Activated T-cell treated with anti-CD3 and anti-CD28 coated beads, Interleukin-2, amount 50 U/mL, for 24 hours (primary cell): ENCODE measurements at places on chromosomes 11 and 22.

DNA sequence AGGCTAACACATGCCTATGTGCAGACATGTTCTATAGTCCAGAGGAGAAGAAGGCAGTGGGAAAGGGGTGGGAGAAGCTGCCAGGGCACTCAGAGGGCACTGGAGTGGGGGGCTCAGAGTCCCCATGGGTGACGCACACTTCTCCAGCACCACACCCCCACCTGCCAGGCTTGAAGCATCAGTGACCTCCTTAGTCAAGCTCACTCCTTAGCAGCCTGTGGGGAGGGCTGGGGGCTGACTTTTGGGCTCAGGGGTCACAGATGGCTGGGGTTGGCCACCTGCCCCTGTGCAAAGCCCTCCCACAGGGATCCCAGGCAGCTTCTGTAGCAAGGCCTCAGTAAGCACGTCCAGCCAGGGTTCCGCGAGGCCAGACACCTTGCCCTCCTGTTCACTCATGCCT is 18.8 kb downstream of the TRIM29 start:
- no peak for DNase-seq
- H3K4me1 ChIP-seq, result no peaks in the 10 kb centered on the region
- H3K36me3 ChIP-seq, result no peaks in the 10 kb centered on the region
- peaks cover 8% of the 10 kb centered on the region for H3K27me3 ChIP-seq
- no peak overlapping the region for H3K27ac ChIP-seq
- no peak overlapping the region for H3K4me3 ChIP-seq

GRCh38 chr11:118056806-118057205 is 20.1 kb upstream of the TMPRSS4 start:
- DNase-seq, result peak; percentile 3
- no peak overlapping the region for H3K27ac ChIP-seq
- H3K36me3 ChIP-seq, result no peaks in the 10 kb centered on the region
- H3K4me1 ChIP-seq, result peaks cover 15% of the 10 kb centered on the region
- no peaks in the 10 kb centered on the region for H3K27me3 ChIP-seq
- H3K4me3 ChIP-seq, result no peak overlapping the region

DNA sequence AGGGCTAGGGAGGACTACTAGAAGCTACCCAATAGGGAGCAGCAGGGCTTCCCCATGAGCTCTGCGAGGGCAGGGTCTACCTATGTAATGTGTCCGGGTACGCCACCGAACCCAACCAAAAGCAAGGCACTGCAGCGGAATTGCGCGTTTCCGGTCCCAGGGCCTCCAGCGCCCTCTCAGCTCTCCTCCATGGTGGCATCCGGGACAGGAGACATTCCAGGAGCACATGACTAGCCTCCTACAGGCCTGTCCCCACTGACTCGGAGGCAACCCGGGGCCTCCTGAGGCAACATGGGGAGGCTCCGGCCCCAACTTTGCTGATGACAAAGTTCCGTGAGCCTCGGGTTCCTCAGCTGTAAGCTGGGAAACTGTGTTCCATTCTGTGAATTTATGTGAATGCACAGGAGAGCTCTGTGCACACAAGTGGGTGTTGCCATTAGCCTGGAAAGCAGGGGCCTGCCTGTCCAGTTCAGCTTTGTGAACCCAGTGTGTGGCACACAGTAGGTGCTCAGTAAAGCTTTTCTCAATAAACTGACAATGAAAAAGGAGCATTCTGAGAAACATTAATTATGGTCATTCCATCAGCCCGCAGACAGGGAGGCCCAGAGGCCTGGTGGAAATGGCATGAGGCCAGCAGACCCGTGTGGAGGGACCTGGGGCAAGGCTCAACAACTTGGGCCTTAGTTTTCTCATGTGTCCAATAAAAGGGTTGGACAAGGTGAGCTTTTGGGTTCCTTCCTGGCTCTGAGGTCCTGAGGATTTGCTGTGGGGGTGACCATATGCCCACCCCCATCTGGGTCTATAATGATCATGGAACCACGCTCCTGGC is 50.3 kb downstream of the CHRDL2 start:
- peaks cover 29% of the 10 kb centered on the region for H3K27me3 ChIP-seq
- H3K27ac ChIP-seq, result no peak overlapping the region
- H3K4me1 ChIP-seq, result peaks cover 1% of the 10 kb centered on the region
- H3K36me3 ChIP-seq, result no peaks in the 10 kb centered on the region

DNA sequence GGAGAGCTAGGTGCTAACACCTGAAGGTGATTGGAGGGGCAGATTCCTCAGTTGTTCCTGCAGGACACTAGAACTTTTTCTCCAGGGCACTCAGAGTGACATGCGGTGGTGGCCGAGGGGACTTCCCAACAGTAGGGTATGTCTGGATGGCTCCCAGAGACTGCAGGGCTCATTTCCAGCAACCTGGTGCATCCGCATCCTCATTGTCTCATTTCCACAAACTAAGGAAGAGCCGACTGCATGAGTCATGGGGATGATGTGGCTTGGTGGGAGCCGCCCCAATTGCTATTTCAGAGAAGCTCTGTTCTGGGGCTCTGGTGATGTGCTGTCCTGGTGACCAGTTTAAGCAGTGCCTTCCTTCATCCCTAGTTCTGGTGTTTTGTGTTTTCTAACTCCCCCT is 2.8 kb upstream of the ROBO4 start:
- peaks cover 2% of the 10 kb centered on the region for H3K4me1 ChIP-seq
- H3K4me3 ChIP-seq, result no peak overlapping the region
- peaks cover 16% of the 10 kb centered on the region for H3K27me3 ChIP-seq
- no peak for DNase-seq
- no peaks in the 10 kb centered on the region for H3K36me3 ChIP-seq
- H3K27ac ChIP-seq, result no peak overlapping the region

- H3K36me3 ChIP-seq, result no peaks in the 10 kb centered on the region
- peaks cover 12% of the 10 kb centered on the region for H3K4me1 ChIP-seq
- peaks cover 2% of the 10 kb centered on the region for H3K27me3 ChIP-seq
- peak; percentile 61 for DNase-seq
- H3K4me3 ChIP-seq, result no peak overlapping the region
- H3K27ac ChIP-seq, result peak overlapping the region; percentile 63
Measured at GRCh38 chr11:66891851-66892660, 35.2 kb downstream of the LRFN4 start.

GRCh38 chr22:30889268-30889995 is 79.1 kb downstream of the MORC2 start:
- no peak overlapping the region for H3K4me3 ChIP-seq
- no peak for DNase-seq
- no peaks in the 10 kb centered on the region for H3K27me3 ChIP-seq
- H3K36me3 ChIP-seq, result peaks cover 11% of the 10 kb centered on the region

GRCh38 chr11:79007771-79008402 is 432.9 kb downstream of the TENM4 start:
- no peak overlapping the region for H3K4me3 ChIP-seq
- H3K27ac ChIP-seq, result no peak overlapping the region
- no peak for DNase-seq
- no peaks in the 10 kb centered on the region for H3K4me1 ChIP-seq
- H3K36me3 ChIP-seq, result no peaks in the 10 kb centered on the region
- peaks cover 8% of the 10 kb centered on the region for H3K27me3 ChIP-seq

GRCh38 chr22:33699176-33699575 is 221.1 kb downstream of the LARGE1 start:
- H3K27me3 ChIP-seq, result no peaks in the 10 kb centered on the region
- no peaks in the 10 kb centered on the region for H3K4me1 ChIP-seq
- H3K4me3 ChIP-seq, result no peak overlapping the region
- H3K27ac ChIP-seq, result no peak overlapping the region
- DNase-seq, result no peak

GRCh38 chr22:44371741-44372525 is 59.2 kb upstream of the SHISAL1 start:
- H3K27me3 ChIP-seq, result no peaks in the 10 kb centered on the region
- H3K4me1 ChIP-seq, result no peaks in the 10 kb centered on the region
- no peak overlapping the region for H3K4me3 ChIP-seq

DNA sequence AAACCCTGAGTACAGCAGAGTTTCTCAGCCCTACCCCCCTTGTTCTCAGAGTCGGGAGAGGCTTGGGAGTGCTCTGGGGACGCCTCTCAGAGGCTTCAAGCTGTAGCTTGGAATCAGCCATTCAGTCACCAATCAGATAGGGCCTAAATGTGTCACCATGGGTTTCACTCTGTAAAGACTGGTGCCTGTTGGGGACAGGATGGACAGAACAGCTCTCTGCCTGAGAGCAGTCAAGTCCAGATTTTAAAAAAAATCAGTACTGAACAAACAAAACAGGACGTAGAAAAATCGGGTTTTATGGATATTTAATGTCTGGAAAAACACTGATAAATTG is 1.3 kb downstream of the FADD start:
- peaks cover 54% of the 10 kb centered on the region for H3K4me1 ChIP-seq
- peak overlapping the region; percentile 97 for H3K4me3 ChIP-seq
- no peaks in the 10 kb centered on the region for H3K27me3 ChIP-seq
- H3K36me3 ChIP-seq, result peaks cover 58% of the 10 kb centered on the region
- H3K27ac ChIP-seq, result peak overlapping the region; percentile 99

GRCh38 chr11:4527926-4528325 is 17.1 kb upstream of the OR52M1 start:
- no peaks in the 10 kb centered on the region for H3K4me1 ChIP-seq
- H3K36me3 ChIP-seq, result no peaks in the 10 kb centered on the region
- peaks cover 46% of the 10 kb centered on the region for H3K27me3 ChIP-seq
- H3K27ac ChIP-seq, result no peak overlapping the region
- no peak for DNase-seq

DNA sequence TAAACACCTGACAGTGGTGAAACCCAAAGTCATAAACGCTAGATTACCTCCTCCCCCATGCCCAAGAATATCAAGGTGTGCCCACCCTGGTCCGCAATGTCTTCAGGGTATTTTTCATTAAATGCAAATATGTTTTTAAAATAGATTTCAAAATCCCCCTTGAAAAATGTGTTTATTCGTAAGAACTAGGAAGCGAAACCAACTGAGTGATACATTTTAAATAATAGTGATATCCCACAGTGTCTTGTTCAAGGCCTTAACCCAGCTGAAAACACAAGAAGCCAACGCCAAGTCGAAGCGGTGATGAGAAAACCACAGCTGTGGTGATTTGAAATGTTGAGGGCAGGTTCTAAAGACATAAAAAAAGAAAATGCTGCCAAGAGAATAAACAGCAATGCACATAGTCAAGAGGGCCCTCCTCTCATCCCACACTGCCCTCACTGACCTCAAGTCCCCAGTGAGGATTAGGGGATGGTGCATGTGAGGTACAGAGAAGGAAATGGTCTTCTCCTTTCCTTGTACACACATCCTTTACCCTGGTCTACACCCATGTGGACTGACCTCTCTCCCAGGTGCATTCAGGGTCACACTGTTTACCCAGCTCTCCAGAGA is 25.5 kb downstream of the KCNJ1 start:
- no peak for DNase-seq
- H3K4me1 ChIP-seq, result peaks cover 65% of the 10 kb centered on the region
- H3K27ac ChIP-seq, result no peak overlapping the region
- H3K4me3 ChIP-seq, result no peak overlapping the region
- H3K27me3 ChIP-seq, result no peaks in the 10 kb centered on the region

- DNase-seq, result no peak
- H3K27ac ChIP-seq, result no peak overlapping the region
- H3K27me3 ChIP-seq, result no peaks in the 10 kb centered on the region
- H3K36me3 ChIP-seq, result no peaks in the 10 kb centered on the region
- no peaks in the 10 kb centered on the region for H3K4me1 ChIP-seq
- no peak overlapping the region for H3K4me3 ChIP-seq
Measured at GRCh38 chr22:44365191-44365590, 52.4 kb upstream of the SHISAL1 start.

DNA sequence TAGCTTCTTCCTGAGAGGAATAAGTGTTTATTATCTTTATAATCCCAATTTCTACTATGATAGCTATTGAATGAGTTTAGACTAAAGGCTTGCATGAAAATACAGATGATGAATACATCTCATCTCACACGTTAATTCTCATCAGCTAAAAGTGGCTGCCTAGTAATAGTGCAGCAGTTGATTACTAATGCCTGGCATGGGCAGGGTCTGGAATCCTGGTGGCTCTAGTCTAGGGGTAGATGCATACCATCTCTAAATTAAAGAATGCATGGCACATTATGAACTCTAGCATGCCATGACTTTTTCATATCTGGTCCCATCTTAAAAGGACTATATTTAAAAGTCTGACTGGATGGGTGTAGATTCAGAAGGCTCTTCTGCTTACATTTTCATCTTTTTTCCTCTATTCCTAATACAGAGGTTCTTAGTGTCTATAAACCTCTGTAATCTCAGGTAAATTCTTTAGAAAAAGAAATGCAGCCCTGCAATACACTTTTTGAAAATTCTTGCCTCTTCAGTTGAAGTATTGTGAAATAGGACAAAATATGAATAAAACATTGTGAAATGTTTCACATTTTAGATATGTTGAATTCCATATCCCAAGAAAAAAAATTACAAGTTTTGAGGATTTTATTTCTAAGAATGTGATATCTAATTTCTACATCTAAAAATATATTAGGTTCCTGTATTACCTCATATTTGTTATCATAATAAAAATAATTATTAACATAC is 187.6 kb downstream of the C11orf87 start:
- no peak overlapping the region for H3K4me3 ChIP-seq
- H3K36me3 ChIP-seq, result no peaks in the 10 kb centered on the region
- DNase-seq, result no peak

GRCh38 chr11:46335890-46336562 is 11.2 kb upstream of the DGKZ start:
- DNase-seq, result no peak
- peaks cover 71% of the 10 kb centered on the region for H3K4me1 ChIP-seq
- peak overlapping the region; percentile 66 for H3K27ac ChIP-seq
- no peaks in the 10 kb centered on the region for H3K36me3 ChIP-seq

DNA sequence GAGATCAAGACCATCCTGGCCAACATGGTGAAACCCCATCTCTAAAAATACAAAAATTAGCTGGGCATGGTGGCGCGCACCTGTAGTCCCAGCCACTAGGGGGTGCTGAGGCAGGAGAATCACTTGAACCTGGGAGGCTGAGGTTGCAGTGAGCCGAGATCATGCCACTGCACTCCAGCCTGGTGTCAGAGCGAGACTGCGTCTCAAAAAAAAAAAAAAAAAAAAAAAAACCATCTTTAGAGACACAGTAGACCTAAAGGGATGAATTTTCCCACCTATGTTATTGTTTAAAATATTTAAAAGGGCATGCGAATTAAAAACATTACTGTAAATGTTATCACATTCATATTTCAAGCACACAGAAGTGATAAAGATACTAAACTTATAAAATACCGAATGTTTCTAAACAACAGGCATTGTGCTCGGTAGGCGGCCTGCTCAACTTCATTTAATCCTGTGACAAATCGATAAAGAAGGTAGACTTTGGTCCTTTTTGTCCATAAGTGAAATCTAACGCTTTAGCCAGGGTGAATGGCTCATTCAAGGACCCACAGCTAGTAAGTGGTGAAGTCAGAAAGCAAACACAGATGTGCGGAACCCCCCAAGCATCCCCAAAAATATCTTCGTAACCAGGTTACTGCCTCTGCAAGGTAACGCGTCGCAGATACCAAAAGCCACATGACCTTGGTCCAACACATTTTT is 16.1 kb downstream of the NCAPD3 start:
- H3K27me3 ChIP-seq, result no peaks in the 10 kb centered on the region
- peaks cover 97% of the 10 kb centered on the region for H3K36me3 ChIP-seq
- H3K4me3 ChIP-seq, result no peak overlapping the region
- H3K4me1 ChIP-seq, result peaks cover 1% of the 10 kb centered on the region

DNA sequence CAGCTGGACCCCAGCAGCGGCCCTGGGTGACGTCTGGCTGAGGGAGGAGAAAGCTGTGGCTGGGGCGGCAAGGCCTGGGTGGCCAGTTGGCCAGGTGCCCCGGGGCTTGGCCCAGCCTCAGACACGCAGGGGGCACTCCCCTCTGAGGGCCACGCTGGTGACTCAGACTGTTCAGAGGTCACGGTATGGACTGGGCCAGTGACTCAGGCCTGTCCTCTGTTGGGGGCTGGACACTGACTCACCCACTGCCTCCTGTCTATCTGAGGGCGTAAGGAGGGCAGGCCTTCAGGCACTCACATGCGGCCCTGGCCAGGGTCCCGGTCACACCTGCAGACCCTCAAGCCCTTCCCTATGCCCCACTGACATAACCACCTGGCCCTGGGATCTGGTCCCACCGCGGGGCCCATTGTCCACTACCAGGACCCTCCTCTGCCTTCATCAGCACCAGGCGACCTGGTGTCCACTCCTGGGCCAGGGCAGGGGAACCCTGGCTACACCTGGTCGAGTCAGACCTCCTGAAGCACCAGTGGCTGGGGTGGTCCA is 3.7 kb upstream of the MUC5AC start:
- H3K27ac ChIP-seq, result no peak overlapping the region
- peak; percentile 28 for DNase-seq
- no peak overlapping the region for H3K4me3 ChIP-seq
